ENCODE measurements at places on chromosomes 2 and 18.

- no peak for DNase-seq
Observed at GRCh38 chr2:112033600-112033999, 21.5 kb upstream of the TMEM87B start.

GRCh38 chr18:12092398-12093229 lies 1.0 kb upstream of the ANKRD62 start:
- peak; percentile 42 for DNase-seq

DNA sequence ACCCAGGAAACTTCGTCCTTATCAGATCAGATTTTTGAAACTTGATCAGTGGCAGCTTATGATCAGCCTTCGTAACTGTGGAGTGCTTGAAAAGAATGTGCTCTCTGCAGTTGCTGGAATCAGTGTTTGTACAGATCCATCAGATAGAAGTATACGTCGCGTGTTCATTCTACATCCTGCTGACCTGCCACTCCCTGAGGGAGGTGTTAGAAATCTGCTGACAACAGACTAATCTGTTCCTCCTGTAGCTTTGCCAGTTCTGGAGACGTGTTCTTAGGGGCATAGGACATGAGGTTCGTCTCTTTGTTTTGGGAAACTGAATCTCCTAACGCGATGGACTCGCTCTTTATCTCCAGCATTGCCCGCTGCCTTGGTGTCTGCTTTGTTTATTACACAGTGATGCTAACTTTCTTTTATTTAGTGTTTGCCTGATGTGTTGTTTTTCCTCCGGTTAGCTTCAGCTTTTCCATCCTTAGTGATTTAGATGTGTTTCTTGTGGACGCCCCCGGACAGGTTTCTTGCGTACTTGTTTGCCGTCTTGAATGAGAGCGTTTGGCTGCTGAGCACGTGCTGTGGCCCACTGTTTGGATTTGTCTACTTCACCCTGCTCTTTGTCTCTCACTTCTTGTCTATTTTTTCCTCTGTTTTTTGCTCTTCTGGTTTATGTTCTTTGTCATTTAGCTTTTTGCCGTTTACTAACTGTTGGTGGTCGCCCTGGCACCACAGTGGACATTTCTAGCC lies 17.4 kb upstream of the GAL3ST2 start:
- no peak for DNase-seq

DNA sequence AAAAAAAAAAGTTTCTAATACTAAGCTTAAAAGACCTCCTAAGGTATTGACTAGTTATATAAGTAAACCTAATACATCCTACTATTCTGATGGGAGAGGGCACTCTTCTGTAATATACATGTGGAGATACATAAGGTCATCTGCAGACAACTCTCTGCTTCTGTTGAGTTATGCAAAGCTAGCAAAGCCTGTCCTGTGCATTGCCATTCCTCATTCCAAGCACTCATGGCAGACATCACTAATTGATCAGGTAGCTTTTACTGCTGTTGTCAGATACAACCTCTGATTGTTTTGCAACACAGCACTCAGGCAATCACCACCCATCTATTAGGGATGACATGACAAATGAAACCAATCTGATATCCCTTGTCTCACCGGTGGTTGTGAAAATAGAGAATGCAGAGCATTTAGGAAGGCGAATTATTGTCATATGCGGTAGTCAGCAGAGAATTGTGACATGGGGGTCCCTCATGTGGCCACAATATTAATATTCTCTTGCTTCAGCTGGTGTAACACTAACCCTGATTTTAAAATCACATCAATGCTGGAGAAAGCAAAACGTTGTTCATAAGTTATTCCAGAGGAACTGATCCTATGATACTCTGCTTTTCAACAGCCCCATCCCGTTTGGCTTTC lies 416.5 kb upstream of the GYPC start:
- no peak for DNase-seq

DNA sequence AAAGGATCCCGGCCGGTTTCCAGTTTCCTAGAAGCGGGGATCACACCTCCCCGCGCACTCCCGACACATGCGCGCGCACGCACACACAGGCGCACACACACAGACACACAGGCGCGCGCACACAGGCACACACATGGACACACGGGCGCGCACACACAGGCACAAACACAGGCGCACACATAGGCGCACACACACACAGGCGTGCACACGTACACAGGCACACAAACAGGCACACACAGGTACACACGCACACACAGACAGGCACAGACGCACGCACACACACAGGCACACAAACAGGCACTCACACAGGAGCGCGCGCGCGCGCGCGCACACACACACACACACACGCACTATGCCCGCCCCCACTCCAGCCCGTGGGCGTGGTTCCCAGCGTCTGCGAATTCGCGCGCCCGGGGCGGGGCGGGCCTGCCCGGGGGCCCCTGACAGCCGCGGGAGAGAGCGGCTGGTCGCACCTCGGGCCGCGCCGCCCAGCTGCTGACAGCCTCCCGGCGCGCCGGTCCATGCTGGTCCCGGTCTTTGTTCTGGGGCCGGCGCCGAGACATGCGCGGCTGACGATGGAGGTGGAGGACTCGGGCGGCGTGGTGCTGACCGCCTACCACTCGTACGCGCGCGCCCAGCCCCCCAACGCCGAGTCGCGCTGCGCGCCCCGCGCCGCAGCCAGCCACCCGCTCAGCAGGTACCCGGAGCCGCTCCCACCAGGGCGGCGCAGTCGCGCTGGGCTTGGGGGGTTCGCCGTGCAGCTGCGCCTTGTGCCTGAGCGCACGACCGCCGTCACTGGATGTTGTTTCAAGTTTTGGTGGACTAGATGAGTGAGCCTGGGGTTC lies at the start of gene ARHGAP28:
TSS of gene ARHGAP28 (plus strand) at position 470 of the 845 bp plus-strand sequence. CDS start at position 576, 106 bp downstream.
- peak; percentile 88 for DNase-seq

- no peak for DNase-seq
Observed at GRCh38 chr18:62744076-62744968, 29.0 kb downstream of the PHLPP1 start.

DNA sequence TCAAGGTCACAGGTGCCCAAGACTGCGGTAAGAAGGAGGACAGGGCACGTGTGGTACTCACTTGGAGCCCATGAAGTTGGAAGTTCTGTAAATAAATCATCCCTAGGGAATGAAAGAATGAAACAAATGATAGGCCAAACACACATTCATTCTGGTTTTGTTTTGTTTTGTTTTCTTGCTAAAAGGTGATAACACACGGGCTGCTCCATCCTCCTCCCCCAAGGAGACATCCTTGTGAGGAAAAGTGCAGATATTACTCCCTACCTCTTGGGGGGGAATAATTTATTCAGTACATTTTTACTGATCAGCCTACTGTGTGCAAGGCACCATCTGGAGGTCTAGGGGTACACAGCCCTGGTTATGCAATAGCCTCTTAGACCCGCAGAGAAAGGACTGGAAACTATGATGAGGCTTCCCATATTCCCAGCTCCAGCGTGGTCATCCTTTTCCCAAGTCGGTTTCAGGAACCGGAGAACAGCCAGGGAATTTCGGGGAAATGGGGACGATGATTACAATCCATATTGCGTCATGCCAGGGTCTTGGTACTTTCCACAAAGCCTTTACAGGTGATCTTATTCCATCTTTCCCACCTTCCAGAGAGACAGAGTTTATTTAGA lies 6.3 kb downstream of the RAX start:
- DNase-seq, result no peak

GRCh38 chr2:134491771-134492441 lies 226.9 kb downstream of the TMEM163 start:
- DNase-seq, result peak; percentile 94

DNA sequence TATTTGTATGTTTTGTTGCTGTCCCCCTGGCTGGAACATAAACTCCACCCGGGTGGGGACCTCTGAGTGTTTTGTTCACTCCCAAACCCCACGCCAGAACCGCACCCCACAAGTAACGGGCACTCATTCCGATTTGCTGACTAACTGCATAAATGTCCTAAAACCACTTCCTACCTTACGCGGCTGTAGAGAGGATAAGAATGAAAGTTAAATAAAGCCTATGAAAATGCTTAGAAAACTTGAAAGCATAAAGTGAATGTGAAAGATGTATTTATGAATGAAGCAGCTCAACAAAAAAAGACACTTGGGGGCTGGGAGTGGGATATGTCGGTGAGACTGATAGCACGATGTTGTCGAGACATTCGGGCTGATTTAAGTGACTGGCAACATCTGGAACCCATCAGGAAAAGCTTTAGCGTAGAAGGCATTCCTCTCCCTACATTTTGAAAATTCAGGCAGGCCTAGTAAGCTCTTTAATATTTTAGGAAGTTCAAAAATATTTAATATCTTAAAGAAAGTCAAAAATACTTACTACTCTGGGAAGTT lies 206.7 kb downstream of the SH3RF3 start:
- no peak for DNase-seq

DNA sequence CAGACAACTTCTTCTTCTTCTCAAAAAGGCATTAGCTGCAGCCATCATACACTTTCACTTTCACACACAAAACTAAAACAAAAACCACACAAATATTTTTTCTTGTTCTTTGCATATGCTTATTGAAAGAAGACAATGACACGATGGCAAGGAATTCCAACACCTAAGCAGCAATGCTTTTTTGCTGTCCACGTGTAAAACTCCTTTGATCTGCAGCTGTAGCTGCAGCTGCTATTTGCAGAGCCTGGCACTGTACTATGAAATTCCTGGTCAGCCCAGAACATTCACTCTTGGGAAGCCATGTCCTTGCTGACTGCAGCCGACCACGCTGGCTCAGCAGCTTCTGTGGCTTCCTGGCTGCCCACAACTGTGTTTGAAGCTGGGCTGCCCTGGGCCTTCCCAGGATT lies 316.2 kb downstream of the CDH2 start:
- peak; percentile 76 for DNase-seq

DNA sequence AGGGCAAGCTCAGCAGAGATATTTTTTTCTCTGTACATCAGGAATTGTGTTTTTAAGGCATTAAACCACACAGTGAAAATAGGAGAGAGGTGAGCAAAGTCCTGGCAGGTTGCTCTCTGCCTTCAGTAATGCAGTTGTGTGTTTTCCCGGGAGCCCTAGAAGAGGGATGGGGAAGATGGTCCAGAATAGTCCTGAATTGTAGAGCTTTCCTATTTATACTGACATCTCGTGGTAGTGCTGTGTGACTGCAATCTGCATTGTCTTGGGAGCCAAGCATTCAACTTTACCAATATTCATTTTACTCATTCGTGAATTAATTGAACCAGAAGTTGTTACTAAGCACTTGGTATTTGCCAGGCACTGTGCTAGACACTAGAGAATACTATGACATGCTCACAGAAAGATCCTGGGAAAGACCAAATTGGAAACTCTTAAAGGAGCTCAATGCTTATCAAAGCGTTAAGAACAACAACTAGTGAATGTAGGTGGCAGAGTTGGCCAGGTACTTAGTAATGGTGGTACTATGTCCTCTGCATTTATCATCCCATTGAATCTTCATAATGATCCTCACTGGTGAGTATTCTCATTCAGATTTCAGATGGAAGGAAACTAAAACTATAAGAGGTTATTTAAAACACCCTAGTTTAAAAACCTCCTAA lies 214.6 kb downstream of the TRIB2 start:
- peak; percentile 49 for DNase-seq

GRCh38 chr2:81194176-81194575 lies 889.6 kb upstream of the LRRTM1 start:
- DNase-seq, result no peak

DNA sequence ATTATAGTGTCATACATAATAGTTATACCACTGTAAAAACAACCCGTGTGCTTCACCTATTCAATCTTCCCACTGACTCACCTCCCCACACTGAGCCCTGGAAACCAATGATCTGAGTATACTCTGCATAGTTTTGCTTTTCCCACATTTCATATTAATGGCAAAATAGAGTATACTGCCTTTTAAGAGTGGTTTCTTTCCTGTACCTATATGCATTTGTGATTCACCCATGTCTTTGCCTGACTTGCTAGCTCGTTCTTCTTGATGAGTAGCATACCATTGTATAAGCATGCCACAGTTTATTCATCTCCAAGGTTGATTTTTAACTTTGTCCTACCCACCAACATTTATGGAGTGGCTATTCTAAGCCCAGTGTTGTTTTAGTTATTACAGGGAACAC lies 686.4 kb downstream of the PLCL1 start:
- DNase-seq, result no peak

GRCh38 chr2:101754618-101755017 lies 57.1 kb downstream of the MAP4K4 start:
- no peak for DNase-seq

GRCh38 chr2:196153480-196153879 lies 17.9 kb downstream of the STK17B start:
- DNase-seq, result no peak

DNA sequence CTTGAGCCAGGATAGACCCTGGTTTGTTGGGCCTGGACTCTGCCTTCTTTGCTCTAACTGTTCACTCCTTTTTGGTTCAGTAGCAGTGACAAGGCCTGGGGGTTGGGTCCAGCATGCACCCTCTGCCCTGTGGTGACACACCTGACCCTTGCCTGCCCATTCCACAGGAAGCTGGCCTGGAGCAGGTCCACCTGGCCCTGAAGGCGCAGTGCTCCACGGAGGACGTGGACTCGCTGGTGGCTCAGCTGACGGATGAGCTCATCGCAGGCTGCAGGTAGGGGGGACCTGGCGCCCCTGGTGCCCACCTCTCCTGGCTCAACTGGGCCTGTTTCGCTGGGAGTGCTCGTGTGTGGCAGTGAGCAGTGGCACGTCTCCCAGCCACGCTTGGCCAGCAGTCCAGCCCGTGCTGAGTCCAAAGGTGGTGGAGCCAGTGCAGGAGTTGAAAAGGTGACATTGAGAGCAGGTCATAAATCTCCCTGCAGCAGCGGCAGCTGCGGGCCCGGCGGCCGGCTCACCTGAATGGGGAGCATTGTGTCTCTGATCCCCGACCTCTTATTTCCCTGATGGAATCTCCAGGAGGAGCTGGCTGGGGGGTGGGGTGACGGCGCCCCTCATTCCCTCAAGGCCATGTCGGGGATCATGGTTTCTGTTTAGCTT lies 102.6 kb downstream of the DYSF start:
- no peak for DNase-seq

DNA sequence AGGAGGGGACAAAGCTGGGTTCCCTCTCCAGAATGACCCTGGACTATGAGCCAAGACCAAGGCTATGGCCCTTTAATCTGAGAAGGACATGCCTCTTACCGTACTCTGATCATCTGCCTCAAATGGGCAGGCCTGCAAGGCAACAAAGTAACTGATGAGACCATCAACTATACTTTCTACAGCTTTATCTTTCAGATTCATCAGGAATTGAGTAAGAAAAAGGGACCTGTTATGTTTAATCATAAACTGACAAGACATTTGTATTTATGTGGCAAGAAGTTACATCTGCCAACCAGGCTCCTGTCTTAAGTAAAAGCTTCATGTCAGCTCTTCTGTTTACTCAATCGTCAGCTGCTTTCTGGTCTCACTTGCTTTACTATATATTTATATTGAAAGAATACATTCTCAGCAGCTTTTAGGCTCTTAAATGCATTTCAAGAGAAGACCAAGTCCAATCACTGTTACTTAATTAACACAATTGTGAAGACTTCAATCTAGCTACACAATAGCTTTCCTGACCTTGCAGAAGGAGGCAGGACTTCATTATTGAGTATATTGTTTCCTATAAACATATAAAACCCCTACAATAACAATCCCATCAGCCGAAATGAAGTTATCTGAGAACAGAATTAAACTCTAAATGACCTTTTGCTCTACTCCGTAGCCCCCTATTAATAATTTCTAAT lies 163.8 kb downstream of the ETAA1 start:
- no peak for DNase-seq

- no peak for DNase-seq
Observed at GRCh38 chr18:10003866-10004265, 90.0 kb downstream of the VAPA start.
